Adrenal gland (tissue), 19 donors: ENCODE measurements at places on chromosomes 1 and 21. TPM values are rescaled to one million over a fixed set of nuclear protein-coding genes. Genes with fewer than 3 reads are reported as not detected.

DNA sequence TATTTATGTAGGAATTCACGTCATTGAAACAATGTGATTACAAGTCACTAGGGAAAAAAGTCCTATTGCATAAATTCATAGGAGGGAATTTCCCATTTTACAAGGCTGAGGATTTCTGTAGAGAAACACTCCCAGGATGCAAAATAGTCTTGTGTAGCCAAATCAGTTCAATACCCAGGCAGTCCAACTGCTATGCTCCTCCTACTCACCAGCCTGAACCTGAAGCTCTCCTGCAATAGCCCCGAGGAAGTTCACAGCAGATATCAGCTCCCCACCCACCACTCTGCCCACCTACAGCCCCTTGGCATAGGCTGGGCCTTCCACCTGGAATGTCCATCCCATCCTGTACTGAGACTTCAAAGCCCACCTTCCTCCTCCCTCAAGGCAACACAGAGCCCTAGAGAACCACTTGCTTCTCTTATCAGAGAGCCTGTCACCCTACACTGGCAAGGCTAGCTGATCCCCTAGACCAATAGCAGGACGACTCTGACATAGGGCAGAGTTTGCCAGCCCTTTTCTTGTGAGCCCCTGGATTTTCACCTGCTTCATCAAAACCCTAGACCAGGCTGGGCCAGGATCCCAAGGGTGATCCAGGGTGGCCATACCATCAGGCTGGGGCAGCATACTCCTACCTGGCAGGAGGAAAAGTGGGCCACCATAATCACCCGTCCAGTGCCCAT, 1.5 kb downstream of the LSS start:
- no peak overlapping the region for H3K4me3 ChIP-seq
- no peak for DNase-seq
- peaks cover 42% of the 10 kb centered on the region for H3K4me1 ChIP-seq
- no peaks in the 10 kb centered on the region for H3K27me3 ChIP-seq
- peak overlapping the region; percentile 95 for H3K27ac ChIP-seq

The ESPN gene
- 10.8 TPM for total RNA-seq

- peaks cover 2% of the 10 kb centered on the region for H3K4me1 ChIP-seq
- H3K36me3 ChIP-seq = no peaks in the 10 kb centered on the region
- peak; percentile 75 for DNase-seq
- H3K27ac ChIP-seq = no peak overlapping the region
- no peaks in the 10 kb centered on the region for H3K27me3 ChIP-seq
These were observed 3.2 kb downstream of the MYBPH start for GRCh38 chr1:203172184-203173010.

The CELSR2 gene
- total RNA-seq = 9.1 TPM

The LRRC39 gene
- total RNA-seq = 16.2 TPM

The SHISAL2A gene
- total RNA-seq = 0.11 TPM
